Muscle of leg (tissue), 16 donors: ENCODE measurements at places on chromosomes 2 and 18.

DNA sequence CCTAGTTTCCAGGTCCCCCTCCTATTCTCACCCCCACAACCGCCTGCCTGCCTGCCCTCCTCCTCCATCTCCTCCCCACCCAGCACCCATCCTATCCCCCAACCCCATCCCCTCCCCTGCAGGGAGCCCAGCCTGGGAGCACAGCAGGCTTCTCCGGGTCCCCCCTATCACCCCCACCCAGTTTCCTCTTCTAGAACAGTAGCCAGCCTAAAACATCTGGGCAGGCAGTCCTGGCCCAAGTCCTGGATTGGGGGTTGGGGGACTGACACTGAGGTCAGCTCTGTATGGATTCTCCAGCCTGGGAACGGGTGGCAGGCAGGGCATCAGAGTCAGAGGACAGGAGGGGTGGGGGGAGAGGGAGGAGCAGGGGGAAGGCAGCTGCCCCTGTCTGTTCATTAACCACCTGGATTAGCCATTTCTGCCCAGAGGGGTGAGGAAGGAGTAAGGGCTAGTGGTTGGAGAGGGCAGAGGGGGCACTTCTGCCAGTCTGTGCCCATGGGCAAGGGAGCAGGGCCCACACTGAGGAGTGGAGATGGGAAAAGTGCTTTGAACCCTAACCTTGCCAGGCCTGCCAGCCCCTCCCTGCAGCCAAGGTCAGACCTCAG is 60.0 kb downstream of the TNS1 start:
- peak; percentile 63 for DNase-seq

- no peak for DNase-seq
Observed at GRCh38 chr2:43424262-43425207, 171.3 kb downstream of the THADA start.

DNA sequence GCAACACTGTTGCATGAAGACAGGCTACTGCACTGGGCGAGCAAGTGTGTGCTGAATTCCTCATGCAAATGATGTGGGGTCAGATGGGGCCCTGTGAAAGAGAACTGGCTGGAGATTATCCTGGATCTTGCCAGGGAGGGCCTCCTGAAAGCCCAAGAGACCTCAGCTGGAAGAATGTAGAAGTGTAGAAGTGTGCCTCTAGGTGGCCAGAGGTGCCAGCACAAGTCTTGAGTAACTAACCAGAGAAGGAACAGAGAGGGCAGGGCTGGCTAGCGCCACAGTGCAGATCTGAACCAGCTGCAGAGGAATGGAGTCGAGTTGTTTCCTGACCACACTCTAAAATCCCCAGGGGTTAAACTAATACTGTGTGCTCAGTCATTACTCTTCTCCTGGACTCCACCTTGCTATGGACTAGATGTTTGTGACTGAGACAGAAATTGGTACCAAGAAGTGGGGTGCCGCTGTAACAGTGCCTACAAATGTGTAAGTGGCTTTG is 399.3 kb downstream of the LRATD1 start:
- no peak for DNase-seq

DNA sequence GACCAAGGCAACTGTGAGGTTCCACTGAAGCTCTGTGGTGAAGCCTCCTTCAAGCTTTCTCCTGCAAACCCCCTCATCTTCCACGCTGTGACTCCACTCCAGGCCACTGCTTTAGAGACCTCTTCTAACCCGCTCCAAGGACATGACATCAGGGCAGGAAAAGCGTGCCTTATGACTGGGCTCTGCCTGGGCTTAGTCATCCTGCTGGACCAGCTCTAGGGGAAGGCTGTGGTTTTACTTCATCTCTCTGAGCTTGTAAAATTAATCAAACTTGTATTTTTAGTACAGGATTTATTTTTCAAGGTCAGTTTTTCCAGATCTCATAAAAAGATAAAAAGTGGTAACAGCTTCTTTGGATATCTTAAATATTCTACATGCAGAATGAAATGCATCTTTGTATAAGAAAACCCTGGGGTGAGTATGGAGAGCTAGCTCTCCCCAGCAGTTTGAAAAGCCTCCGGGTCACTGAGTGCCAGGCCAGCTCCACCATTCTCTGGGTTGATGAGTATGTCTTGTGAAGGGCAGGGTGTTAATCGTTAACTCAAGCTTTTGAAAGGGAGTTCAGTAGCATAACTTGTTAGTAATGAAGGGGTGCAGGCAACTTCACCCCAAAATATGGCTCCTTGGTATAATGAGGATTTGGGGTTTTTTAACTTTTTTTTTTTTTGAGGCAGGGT is 33.1 kb upstream of the YPEL5 start:
- no peak for DNase-seq

DNA sequence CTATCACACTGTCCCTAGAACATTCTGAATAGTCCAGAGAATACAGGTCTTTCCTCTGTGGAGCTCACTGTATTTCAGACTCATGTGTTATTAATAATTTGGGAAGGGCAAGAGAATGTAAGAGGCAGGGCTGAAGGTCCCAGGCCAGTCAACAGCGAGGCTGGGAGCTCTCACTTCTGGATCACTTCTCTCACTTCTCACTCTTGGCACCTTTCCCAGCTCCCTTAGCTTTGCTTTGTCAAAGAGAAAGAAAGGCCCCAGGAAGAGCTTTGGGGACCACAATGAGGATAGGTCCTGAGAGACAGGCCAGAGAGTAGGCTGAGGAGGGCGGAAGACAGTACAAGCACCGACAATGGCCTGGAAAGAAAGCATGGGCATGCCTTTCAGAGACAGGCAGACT is 11.2 kb downstream of the EFR3B start:
- DNase-seq = peak; percentile 55

- peak; percentile 30 for DNase-seq
Observed at GRCh38 chr2:60745761-60746160, 10.3 kb upstream of the PAPOLG start.

DNA sequence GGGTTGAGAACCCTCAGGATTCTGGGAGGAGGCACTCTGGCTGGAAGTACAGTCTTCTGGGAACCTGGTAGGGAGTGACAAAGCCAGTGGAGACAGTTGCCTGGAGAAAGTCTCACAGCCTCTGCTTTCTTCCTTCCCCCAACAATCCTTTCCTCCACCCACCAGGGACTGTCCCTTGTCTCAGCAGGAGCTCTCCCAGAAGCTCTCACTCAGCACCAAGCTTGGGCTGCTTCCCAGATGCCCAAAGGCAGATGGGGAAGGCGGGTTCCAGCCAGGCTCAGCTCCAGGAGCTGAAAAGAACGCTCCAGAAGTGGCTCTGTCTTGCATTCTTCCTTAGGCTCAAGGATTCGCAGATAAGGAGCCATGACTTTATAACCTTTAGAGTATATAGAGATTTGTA is 7.6 kb upstream of the NAGK start:
- DNase-seq = no peak

- DNase-seq = no peak
Observed at GRCh38 chr2:70656421-70657010, 102.9 kb upstream of the TGFA start.

- DNase-seq = no peak
Observed at GRCh38 chr2:227412877-227413276, 25.1 kb upstream of the SCYGR1 start.

GRCh38 chr18:39825485-39826150 is 2129.4 kb upstream of the PIK3C3 start:
- no peak for DNase-seq

GRCh38 chr2:209422191-209422754 is 1.6 kb upstream of the MAP2 start:
- DNase-seq = no peak

DNA sequence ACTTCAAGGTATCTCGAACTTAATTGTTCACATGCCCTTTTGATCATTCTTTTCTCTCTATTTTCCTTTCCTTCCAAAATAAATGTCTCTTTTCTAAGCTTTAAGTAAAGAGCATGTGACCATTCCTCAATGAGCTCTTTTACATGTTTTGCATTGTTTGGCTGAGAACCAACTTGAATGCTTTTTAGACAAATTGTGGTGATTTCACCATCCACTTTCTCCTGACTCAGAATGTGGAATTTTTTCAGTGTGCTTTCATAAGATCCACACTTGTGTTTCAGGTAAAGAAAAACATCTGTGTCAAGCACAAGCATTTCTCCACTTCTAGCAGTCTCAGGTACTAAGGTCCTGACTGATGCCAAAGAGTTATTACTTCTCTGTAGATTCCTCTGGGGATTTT is 10.7 kb downstream of the RBM43 start:
- DNase-seq = peak; percentile 18

GRCh38 chr2:29495536-29496060 is 380.4 kb downstream of the CLIP4 start:
- no peak for DNase-seq

GRCh38 chr2:54636415-54637139 is 86.9 kb upstream of the EML6 start:
- DNase-seq = no peak

DNA sequence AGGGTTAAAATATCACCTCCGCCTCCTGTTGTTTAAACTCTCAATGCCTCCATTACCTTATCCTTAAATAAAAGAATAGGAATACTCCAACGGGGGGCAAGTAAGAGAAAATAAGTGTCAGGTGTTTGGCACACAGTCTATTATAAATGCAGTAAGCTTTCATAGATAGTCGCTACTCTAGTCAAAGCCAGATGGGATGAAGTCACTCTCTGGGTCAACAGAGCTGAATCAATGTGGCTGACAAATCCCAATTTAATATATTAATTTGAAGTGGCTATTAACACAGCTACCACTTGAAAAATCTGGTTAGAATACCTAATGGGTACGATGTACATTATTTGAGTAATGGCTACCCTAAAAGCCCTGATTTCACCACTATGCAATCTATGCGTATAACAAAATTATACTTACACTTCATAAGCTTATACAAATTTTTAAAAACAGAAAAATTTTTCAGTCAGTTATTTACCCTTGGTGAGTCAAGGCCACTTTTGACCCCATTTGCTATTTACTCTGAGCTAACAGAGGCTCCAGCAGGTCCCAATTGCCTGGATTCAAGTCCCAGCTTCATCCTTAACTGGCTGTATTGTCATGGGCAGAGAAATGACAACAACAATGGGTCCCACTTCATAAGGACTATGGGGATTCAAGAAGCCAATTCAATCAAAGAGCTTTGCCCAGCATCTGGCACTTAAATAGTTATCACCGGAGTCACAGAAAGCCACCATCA is 167.5 kb upstream of the PID1 start:
- DNase-seq = no peak

DNA sequence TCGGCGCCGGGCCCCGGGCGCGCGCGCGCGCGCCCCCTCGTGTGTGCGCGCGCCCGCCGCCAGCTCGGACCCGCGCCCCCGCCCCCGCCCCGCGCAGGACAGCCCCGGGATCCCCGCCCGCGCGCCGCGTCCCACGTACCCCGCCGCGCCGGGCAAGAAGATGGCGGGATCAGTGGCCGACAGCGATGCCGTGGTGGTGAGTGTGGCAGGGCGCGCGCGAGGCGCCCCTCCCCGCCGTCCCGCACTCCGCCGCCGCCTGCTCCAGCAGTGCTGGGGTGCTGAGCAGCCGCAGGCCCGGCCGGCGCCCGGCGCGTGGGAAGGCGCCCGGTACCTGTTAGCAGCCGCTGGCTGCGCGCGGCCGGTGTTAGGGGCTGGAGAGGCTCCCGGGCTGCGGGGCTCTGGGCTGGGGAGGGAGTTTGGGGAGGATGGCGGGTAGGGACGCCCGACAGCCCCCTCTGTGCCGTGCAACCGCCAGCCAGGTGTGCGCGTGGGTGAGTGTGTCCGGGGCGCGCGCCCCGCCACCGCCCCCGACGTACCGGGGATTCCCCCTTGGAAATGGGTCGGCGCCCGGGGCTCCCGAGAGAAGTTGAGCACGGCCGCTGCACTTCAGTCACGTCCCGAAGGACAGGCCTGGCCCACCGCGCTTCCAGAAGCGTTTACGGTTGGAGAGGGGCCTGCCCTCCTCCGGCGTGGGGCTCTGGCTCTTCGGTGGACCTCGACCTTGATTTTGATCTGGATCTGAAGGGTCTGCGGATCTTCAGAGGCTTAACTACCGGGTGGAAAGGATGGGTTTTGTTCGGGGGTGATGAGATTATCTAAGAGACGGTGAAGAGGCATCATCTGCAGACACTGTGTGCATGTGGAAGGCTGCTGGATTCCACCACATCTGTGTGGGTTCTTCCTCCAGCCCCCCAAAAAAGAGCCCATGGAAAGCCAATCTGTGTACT is 697 bp downstream of the LGALSL start:
- DNase-seq = peak; percentile 77

GRCh38 chr2:37652199-37652640 is 19.2 kb downstream of the CDC42EP3 start:
- no peak for DNase-seq

DNA sequence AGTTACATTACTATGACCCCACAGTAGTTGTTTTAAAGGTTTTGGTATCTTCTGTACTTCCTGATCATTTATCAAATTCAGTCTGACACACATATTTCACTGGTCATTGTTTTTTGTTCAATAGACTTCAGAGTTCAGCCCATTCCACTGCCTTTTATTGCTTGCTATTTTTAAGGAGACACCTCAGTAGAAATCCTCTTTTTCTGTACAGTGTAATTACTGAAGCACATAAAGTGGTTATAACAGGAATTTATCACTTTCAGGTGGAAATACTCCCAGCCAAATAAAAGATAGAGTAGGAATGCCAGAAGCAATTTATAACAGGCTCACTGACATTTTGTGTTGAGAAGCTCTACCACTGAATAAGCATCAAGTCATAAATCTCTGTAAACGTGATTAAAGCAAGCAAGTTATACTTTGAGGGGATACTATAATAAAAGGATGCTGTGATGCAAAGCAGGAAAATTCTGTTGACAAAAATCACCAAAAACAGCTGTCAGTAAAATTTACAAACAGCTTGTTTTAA is 6.6 kb upstream of the BARD1 start:
- DNase-seq = no peak

GRCh38 chr18:45920367-45920766 is 46.8 kb downstream of the EPG5 start:
- peak; percentile 51 for DNase-seq

DNA sequence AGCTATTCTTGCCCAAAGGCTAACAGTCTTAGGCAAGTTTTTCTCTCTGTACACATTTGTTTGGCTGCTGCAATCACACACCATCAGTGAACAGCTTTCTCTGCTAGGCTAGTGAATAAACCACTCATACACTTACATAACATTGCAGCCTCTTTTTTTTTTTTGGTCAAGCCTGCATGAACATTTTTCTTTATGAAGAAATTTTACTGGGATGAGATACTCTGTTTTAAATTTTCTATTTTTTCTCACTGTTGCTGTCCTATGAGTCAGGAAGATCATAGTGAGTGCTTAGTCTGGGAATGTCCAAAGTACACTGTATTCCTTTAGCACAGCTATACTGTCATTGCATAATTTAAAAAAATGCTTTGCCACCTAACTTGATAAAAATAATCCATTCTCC is 58.5 kb downstream of the ROCK1 start:
- DNase-seq = no peak

DNA sequence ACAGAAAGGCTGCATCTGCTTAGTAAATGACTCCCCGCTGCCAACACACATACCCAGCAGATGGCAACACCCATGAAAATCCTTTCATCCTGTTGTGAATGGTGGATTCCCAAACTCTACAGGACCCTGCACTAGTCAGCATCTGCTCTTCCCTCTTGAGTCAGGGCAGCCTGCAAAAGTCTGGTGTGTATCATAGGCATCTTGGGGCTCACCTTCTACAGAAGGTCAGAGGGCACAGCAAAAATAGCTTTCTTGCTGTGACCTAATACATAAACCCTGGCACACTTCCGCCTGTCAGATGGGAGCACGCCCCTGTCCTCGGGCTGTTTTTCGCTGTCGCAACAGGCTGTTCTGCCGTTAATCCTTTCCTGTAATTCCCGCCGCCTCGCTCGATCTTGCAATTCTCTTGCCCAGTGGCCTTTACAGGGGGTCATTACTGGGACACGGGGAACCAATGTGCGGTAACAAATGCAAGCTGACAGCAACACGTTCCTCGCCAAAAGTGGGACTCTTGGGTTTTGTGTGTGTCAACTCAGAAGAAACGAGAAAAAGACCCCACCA is 19.9 kb upstream of the SCYGR1 start:
- peak; percentile 51 for DNase-seq
